ENCODE measurements at places on chromosomes 12 and 14. TPM values are rescaled to one million over a fixed set of nuclear protein-coding genes. Genes with fewer than 3 reads are reported as not detected.

The PLCZ1 gene
- not detected for polyA plus RNA-seq

The SLC25A21 gene
- 0.42 TPM for polyA plus RNA-seq

The PTGER2 gene
- 0.23 TPM for polyA plus RNA-seq

The PPFIA2 gene
- 0.46 TPM for polyA plus RNA-seq

The CCDC85C gene
- polyA plus RNA-seq = 19.5 TPM

The SMOC1 gene
- 12.5 TPM for polyA plus RNA-seq

The AP4S1 gene
- polyA plus RNA-seq = 5.0 TPM

The ERBB3 gene
- 35.1 TPM for polyA plus RNA-seq

The ANO4 gene
- polyA plus RNA-seq = 0.14 TPM

The PLXNC1 gene
- 0.53 TPM for polyA plus RNA-seq

The CISTR gene
- not detected for polyA plus RNA-seq

The SELPLG gene
- 0.91 TPM for polyA plus RNA-seq

The FRMD6 gene
- polyA plus RNA-seq = 2.8 TPM

The TGM1 gene
- 4.8 TPM for polyA plus RNA-seq

The TAS2R50 gene
- not detected for polyA plus RNA-seq
